Activated CD4-positive, alpha-beta memory T cell treated with anti-CD3 and anti-CD28 coated beads for 36 hours (primary cell): ENCODE measurements at places on chromosomes 1 and 21. TPM values are rescaled to one million over a fixed set of nuclear protein-coding genes. Genes with fewer than 3 reads are reported as not detected.

Gene AADACL3
- not detected for total RNA-seq

Gene BSND
- not detected for total RNA-seq

Gene TFF1
- total RNA-seq: not detected

Gene CRYAA
- not detected for total RNA-seq

Gene ATP1A4
- total RNA-seq: not detected

Gene EDARADD
- 7.0 TPM for total RNA-seq

GRCh38 chr1:29439615-29440014, 203.3 kb downstream of the PTPRU start:
- H3K27ac ChIP-seq: no peak overlapping the region
- no peaks in the 10 kb centered on the region for H3K36me3 ChIP-seq
- no peak overlapping the region for H3K4me3 ChIP-seq

GRCh38 chr1:201876148-201876818, 12.4 kb upstream of the SHISA4 start:
- no peak for DNase-seq
- H3K27me3 ChIP-seq: no peaks in the 10 kb centered on the region
- no peak overlapping the region for H3K4me3 ChIP-seq
- H3K27ac ChIP-seq: no peak overlapping the region

DNA sequence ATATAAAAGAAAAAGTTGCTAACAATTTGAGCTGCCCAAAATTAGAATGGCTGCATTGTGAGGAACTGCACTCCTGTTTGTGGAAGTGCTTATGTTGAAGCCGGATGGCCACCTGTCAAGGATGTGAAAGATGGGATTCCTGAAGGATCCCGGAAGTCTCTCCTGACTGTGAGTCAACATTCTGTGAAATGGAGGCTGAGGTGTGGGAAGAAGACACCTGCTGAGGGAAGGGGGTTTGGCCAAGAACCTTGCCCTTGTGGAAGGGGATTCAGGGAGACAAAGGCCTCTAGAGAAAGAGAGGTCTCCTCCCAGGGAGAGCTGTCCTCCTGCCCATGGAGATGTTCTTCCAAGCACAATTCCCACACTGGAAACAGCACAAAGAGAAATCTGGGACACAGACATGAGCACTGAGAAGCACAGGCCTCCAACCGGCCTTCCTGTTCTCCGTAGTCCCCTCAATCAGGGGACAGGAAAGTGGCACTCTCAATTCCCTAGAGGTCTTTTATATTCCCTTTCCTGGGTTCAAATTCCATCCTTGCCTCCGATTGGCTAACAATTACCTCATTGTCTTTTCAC, 70.5 kb downstream of the CD2 start:
- H3K4me3 ChIP-seq: peak overlapping the region; percentile 79
- H3K4me1 ChIP-seq: peaks cover 63% of the 10 kb centered on the region
- no peaks in the 10 kb centered on the region for H3K27me3 ChIP-seq
- peaks cover 12% of the 10 kb centered on the region for H3K36me3 ChIP-seq

DNA sequence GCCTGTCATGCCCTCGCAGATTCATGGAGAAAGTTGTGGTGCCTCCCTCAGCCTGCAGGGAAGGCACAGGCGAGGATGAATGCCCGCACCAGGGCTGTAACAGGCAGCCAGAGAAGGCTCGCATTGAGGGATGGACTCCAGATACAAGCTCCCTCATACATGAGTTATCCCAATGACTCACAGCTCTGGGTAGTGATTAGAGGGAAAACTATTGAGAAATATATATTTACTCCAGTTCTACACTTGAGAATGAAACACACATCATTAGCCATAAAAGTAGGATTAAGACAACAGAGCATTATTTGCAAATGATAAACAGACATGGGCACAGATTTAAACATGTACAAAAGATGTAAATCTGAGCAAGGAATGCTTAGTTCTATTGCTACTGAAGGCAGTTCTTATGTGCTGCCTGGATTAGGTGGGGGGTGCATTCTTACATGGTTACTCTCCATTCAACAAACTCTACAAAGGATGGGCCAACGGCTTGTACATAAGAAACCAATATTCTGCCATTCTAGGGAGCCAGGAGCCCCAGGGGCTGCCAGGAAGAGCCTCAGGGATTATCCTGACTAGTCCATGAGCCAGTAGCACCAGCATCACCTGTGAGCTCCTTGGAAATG, 97.9 kb downstream of the CSMD2 start:
- H3K27ac ChIP-seq: no peak overlapping the region
- H3K36me3 ChIP-seq: no peaks in the 10 kb centered on the region
- H3K4me3 ChIP-seq: no peak overlapping the region
- H3K27me3 ChIP-seq: peaks cover 2% of the 10 kb centered on the region
- H3K4me1 ChIP-seq: no peaks in the 10 kb centered on the region

GRCh38 chr1:16143566-16144324, 12.1 kb downstream of the EPHA2 start:
- H3K36me3 ChIP-seq: no peaks in the 10 kb centered on the region
- H3K4me3 ChIP-seq: no peak overlapping the region
- H3K27ac ChIP-seq: no peak overlapping the region
- H3K27me3 ChIP-seq: no peaks in the 10 kb centered on the region
- peaks cover 10% of the 10 kb centered on the region for H3K4me1 ChIP-seq

- H3K36me3 ChIP-seq: peaks cover 2% of the 10 kb centered on the region
- H3K27me3 ChIP-seq: peaks cover 3% of the 10 kb centered on the region
- no peak for DNase-seq
- H3K4me1 ChIP-seq: peaks cover 8% of the 10 kb centered on the region
These were observed 47.4 kb upstream of the WNT2B start for GRCh38 chr1:112461200-112461871.
